ENCODE measurements at places on chromosomes 4 and X. TPM values are rescaled to one million over a fixed set of nuclear protein-coding genes. Genes with fewer than 3 reads are reported as not detected.

Gene SPANXN3
- not detected for total RNA-seq

Gene NOCT
- 1.4 TPM for total RNA-seq

Gene CYBB
- total RNA-seq: 6.3 TPM

Gene GABRQ
- not detected for total RNA-seq

Gene CITED1
- not detected for total RNA-seq

Gene KLHL34
- total RNA-seq: 2.5 TPM

Gene MAOA
- not detected for total RNA-seq

Gene FGD1
- 0.11 TPM for total RNA-seq

Gene SHROOM4
- total RNA-seq: not detected

Gene STIM2
- 84.6 TPM for total RNA-seq

Gene IL2
- total RNA-seq: 0.67 TPM

Gene DKK2
- total RNA-seq: not detected

Gene BMP3
- not detected for total RNA-seq

Gene NLRP2B
- total RNA-seq: not detected

DNA sequence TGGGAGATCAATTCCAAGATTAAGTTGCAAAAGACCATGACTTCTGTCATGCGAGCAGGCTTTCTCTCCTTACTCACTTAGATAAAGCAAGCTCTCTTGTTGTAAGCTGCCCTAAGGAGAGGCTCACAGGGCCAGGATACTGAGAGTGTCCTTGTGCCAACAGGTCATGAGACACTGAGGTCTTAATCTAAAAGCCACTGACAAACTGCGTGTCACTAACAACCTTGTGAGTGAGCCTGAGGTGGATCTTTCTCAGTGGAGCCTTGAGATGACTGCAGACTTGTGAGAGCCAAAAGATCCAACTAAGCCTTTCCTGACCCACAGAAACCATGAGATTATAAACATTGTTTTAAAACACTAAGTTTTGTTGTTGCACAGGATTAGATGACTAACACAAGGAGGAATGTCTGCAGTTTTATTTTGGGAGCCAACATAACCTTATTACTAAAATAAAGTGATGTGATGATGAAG lies 170.5 kb downstream of the SLC39A8 start:
- no peaks in the 10 kb centered on the region for H3K27me3 ChIP-seq
- H3K27ac ChIP-seq: no peak overlapping the region
- H3K4me3 ChIP-seq: no peak overlapping the region
- H3K36me3 ChIP-seq: no peaks in the 10 kb centered on the region
- no peak for DNase-seq
- no peaks in the 10 kb centered on the region for H3K4me1 ChIP-seq

DNA sequence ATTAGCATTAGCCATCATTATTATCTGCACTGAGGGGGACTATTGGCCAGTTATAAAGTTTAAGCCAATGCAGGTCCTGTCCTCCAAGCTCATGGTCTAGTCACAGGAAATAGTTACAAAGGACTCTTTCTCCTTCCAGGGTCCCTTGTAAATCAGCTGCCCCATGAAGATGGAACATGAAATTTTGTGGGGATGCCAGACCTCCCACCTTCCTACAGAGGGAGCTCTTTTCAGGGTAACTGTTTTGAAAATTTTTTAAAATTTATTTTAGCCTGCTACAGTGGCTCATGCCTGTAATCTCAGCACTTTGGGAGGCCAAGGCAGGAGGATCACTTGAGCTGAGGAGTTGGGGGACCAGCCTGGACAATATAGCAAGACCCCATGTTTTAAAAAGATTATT lies 124.4 kb upstream of the SLC34A2 start:
- H3K27ac ChIP-seq: no peak overlapping the region
- no peak for DNase-seq
- no peaks in the 10 kb centered on the region for H3K4me1 ChIP-seq
- H3K4me3 ChIP-seq: no peak overlapping the region
- no peaks in the 10 kb centered on the region for H3K27me3 ChIP-seq
- H3K36me3 ChIP-seq: no peaks in the 10 kb centered on the region

DNA sequence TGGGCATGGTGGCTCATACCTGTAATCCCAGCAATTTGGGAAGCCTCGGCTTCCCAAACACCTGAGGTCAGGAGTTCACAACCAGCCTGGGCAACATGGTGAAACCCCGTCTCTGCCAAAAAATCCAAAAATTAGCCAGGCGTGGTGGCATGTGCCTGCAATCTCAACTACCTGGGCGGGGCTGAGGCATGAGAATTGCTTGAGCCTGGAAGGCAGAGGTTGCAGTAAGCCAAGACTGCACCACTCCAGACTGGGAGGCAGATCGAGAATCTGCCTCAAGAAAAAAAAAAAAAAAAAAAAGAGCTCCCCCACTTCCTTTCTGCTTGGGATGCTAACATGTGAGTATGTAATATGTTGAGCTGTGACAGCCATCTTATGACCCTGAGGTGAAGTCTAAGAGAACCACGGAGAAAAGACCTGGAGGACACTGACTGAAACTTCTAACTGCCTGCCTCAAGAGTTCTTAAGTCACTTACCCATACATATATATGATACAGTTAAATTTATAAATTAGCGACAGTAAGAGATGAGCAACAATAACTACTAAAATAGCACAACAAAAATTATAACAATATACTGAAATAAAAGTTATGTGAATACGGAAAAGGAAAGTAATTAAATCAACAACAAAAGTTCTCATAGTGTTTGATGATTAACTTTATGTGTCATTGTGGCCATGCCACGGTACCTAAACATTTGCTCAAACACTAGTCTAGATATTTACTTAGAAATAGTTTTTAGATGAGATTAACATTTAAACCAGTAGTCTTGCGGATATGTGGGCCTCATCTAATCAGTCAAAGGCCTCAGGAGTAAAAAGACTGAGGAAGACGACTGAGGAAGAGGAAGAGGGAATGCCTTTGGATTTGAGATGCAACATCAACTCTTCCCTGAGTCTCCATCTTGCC lies 178.3 kb downstream of the OPHN1 start:
- no peaks in the 10 kb centered on the region for H3K27me3 ChIP-seq
- H3K4me1 ChIP-seq: no peaks in the 10 kb centered on the region
- H3K4me3 ChIP-seq: no peak overlapping the region
- DNase-seq: no peak
- H3K27ac ChIP-seq: no peak overlapping the region
- H3K36me3 ChIP-seq: no peaks in the 10 kb centered on the region

- no peak overlapping the region for H3K27ac ChIP-seq
- no peaks in the 10 kb centered on the region for H3K36me3 ChIP-seq
- DNase-seq: no peak
- no peak overlapping the region for H3K4me3 ChIP-seq
Observed at GRCh38 chr4:127634181-127634580, 1.4 kb downstream of the INTU start.

DNA sequence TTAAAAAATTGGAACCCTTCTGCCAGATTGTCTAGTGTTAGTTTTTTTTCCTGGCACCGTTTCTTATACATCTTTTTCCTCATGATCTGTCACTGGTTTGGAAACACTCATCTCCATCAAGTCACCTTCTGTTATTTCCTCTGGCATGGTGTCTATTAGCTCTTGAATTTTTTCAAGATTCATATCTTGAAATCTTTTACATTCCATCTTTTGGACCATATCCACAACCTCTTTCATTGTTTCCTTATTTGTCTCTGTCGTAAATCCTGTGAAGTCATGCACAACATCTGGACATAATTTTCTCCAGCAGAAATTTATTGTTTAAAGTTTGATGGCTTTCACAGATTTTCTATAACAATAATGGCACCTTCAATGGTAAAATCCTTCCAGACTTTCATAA lies 10.2 kb upstream of the TMEM185A start:
- H3K36me3 ChIP-seq: no peaks in the 10 kb centered on the region
- H3K27ac ChIP-seq: no peak overlapping the region
- no peak overlapping the region for H3K4me3 ChIP-seq
- no peak for DNase-seq
- H3K4me1 ChIP-seq: no peaks in the 10 kb centered on the region

- H3K27ac ChIP-seq: no peak overlapping the region
- no peak for DNase-seq
- no peaks in the 10 kb centered on the region for H3K36me3 ChIP-seq
- no peaks in the 10 kb centered on the region for H3K4me1 ChIP-seq
- H3K4me3 ChIP-seq: no peak overlapping the region
- no peaks in the 10 kb centered on the region for H3K27me3 ChIP-seq
Observed at GRCh38 chr4:35757836-35758235, 486.5 kb downstream of the ARAP2 start.

GRCh38 chr4:79048878-79049277 lies 109.6 kb upstream of the PAQR3 start:
- DNase-seq: no peak
- H3K27ac ChIP-seq: no peak overlapping the region
- H3K27me3 ChIP-seq: no peaks in the 10 kb centered on the region

DNA sequence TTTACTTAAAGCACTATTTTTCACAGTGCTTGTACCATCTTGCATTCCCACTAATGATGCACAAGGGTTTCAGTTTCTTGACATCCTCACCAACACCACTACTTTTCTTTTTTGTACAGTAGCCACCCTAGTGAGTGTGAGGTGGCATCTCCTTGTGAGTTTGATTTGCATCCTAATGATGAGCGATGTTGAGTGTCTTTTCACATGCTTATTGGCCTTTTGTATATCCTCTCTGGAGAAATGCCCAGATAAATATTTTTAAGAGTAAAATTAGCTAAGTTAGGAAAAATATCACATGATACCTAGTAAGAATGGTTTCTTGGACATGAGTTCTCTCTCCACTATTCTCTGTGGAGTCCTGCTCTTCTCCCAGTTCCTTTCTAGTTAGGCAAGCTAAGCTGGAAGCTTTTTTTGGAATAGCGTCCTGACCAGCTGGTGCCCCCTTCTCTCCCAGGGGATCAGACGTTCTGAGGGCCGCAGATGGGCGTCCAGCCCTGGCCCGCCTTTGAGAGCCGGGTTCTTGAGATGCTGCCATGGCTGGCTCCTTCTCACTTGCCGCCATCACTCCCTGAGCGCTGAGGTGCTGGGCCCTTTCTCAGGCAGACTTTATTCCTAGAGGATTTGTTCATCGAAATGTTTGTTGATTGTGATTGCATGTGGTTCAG lies 132.1 kb downstream of the ARHGAP10 start:
- no peaks in the 10 kb centered on the region for H3K4me1 ChIP-seq
- H3K27ac ChIP-seq: no peak overlapping the region
- H3K4me3 ChIP-seq: no peak overlapping the region

DNA sequence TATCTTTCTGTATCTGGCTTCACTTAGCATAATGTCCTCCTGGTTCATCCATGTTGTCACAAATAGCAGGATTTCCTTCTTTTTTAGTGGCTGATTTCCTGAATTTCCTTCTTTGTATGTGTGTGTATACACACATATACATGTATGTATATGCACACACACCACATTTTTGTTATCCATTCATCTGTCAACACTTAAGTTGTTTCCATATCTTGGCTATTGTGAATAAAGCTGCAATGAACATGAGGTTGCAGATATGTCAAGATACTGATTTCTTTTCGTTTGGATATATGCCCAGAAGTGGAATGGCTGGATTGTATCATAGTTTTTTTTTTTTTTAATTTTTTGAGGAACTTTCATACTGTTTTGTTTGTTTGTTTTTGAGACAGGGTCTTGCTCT lies 76.2 kb downstream of the WNK3 start:
- DNase-seq: no peak

- H3K27ac ChIP-seq: no peak overlapping the region
- H3K4me1 ChIP-seq: no peaks in the 10 kb centered on the region
- no peak overlapping the region for H3K4me3 ChIP-seq
- H3K36me3 ChIP-seq: no peaks in the 10 kb centered on the region
- no peaks in the 10 kb centered on the region for H3K27me3 ChIP-seq
- no peak for DNase-seq
Observed at GRCh38 chr4:118221227-118221800, 131.5 kb downstream of the PRSS12 start.

GRCh38 chr4:167196344-167197012 lies 37.8 kb downstream of the SPOCK3 start:
- no peak overlapping the region for H3K27ac ChIP-seq
- no peak for DNase-seq
- H3K4me1 ChIP-seq: no peaks in the 10 kb centered on the region
- no peaks in the 10 kb centered on the region for H3K36me3 ChIP-seq
- H3K4me3 ChIP-seq: no peak overlapping the region
- no peaks in the 10 kb centered on the region for H3K27me3 ChIP-seq

GRCh38 chr4:112002248-112002661 lies 143.0 kb upstream of the FAM241A start:
- H3K27ac ChIP-seq: no peak overlapping the region
- no peaks in the 10 kb centered on the region for H3K27me3 ChIP-seq
- no peak overlapping the region for H3K4me3 ChIP-seq
- H3K4me1 ChIP-seq: no peaks in the 10 kb centered on the region
- no peak for DNase-seq
- no peaks in the 10 kb centered on the region for H3K36me3 ChIP-seq
